ENCODE measurements at places on chromosomes 2 and 18.

- no peak for DNase-seq
Observed at GRCh38 chr18:30858560-30858959, 184.0 kb downstream of the DSC3 start.

DNA sequence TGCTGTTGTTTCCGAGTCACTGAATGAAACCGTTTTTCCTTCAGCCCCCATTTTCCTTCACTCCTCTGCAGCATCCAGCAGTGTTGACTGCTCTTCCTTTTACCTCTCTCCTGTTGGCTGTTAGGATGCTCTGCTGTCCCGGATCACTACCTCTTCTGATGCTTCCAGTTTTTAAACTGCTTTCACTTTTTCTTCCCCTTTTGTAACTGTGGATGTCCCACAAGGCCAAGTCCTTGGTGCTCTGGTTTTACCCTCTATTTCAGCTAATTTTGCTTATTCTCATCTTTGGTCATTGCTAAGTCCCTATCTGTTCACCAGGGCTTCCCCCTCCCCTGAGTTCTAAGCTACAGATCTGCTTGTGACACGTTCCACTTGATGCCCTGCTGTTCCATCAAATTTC lies 39.4 kb upstream of the MAP4K3 start:
- DNase-seq: peak; percentile 81

GRCh38 chr2:8850845-8851487 lies 13.6 kb upstream of the KIDINS220 start:
- no peak for DNase-seq

DNA sequence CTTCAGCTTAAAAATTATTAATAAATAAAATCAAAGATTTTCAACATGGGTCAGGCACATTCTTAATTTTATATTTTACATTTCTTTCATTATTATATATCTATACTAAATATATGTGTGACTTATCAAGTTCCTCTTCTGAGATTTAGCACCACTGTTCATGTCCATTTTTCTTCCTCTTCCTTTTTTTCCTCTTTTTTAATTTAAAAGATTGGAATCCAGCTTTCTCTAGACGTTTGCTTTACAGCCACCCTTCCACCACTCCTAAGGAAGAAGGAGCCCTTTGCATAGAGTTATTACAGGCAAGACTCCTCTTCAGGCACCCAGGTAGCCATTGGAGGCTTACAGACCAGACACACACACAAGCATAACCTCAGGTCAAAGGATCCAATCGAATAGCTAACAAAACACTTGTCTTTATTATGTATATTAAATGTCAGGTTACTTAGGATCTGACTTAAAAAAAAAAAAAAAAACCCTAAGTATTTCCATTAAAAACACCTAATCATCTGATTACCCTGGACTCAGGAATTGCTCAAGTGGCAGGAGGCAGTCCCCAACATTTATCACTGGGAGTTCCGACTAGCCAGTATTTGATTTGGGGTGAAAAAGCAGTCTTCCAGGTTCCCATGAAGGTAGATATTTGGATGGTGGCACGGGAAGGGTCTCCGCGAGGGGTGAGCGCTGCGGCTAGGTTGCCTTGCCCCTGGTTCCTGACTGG lies 2.4 kb upstream of the ZEB2 start:
- no peak for DNase-seq

DNA sequence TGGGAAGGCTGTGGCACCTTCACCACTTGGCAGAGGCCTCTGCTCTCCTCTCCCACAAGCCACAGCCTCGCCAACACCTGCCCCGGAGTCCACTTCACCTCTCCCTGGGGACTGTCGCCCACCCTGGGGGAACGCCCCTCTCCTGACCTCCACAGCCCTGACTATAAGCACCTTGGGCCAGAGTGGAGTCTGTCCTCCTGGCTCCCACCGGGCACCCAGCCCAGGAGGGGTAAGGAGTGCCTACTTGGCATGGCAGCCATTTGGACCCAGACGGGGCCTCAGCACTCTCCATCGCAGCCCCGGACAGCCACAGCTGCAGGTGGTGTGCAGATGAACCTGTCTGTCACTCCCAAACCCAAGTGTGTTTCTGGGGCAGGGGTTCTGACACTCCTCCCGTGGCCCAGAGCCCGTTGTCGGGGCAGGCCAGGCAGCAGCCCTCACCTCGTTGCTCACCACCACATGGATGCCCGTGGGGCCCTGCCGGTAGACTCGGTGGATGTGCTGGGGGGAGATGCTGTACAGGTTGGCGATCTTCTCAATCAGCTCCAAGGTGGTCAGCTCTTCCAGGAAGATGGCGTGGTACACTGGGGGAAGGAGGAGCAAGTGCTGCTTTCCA lies 53.5 kb downstream of the TFCP2L1 start:
- DNase-seq: no peak

GRCh38 chr2:26740890-26741302 lies 23.2 kb upstream of the SLC35F6 start:
- no peak for DNase-seq

- peak; percentile 62 for DNase-seq
Observed at GRCh38 chr18:5620289-5620688, 76.5 kb upstream of the EPB41L3 start.

- no peak for DNase-seq
Observed at GRCh38 chr2:148814143-148814859, 60.7 kb upstream of the KIF5C start.

- no peak for DNase-seq
Observed at GRCh38 chr2:72276356-72276755, 128.7 kb upstream of the CYP26B1 start.

GRCh38 chr18:69205925-69206324 lies 194.8 kb upstream of the DOK6 start:
- DNase-seq: no peak

GRCh38 chr18:80154293-80154692 lies 45.2 kb downstream of the ADNP2 start:
- DNase-seq: peak; percentile 35

- DNase-seq: no peak
Observed at GRCh38 chr2:160073284-160073888, 11.0 kb upstream of the PLA2R1 start.

GRCh38 chr2:231193216-231193615 lies 5.2 kb upstream of the ARMC9 start:
- DNase-seq: no peak

All from suppressor macrophage treated with lipopolysaccharide for 1 hour (primary cell).